ENCODE measurements at places on chromosomes 4 and X. TPM values are rescaled to one million over a fixed set of nuclear protein-coding genes. Genes with fewer than 3 reads are reported as not detected.

Gene CXCL1
- total RNA-seq: not detected

Gene FATE1
- total RNA-seq: not detected

Gene CXCL8
- not detected for total RNA-seq

DNA sequence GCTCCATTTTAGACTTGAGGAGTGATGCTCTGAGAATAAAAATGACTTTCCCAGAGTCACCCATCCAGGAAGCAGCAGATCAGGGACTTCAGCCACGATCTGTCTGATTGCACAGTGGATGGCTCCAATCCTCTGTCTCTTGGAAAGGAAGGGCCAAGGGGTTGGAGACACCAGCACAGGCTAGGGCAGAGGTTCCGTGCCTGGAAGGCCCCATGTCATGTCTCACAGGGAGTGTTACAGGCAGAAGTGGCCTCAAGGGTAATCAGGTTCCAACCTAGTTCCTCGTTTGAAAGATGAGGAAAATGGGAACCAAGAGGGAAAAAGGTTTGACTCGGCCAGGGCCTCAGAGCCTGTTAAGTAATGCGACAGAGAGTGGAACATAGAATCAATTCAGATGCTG, 160.0 kb downstream of the EFNB1 start:
- DNase-seq: no peak

GRCh38 chrX:48611703-48612102, 14.4 kb downstream of the WDR13 start:
- no peak for DNase-seq

GRCh38 chrX:49754233-49754857, 58.6 kb upstream of the PAGE1 start:
- DNase-seq: peak; percentile 32
